ENCODE measurements at places on chromosomes 12 and 14.

- peak; percentile 29 for DNase-seq
Observed at GRCh38 chr12:46830731-46831334, 5.0 kb upstream of the SLC38A4 start.

GRCh38 chr12:108616941-108617858, 16.5 kb downstream of the SELPLG start:
- DNase-seq = no peak

DNA sequence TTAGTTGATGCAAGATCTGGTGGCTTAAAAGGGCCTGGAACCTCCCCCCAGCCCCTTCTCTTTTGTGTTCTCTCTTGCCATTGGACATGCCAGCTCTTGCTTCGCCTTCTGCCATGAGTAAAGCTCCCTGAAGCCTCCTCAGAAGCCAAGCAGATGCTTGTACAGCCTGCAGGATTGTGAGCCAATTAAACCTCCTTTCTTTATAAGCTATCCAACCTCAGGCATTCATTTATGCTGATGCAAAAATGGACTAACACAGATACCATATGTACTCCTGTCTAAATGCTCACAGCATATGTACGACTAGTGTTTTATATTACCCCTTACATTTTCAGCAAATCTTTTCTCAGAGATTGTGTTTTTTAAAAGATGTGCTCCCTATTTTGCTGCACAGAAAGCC, 26.7 kb downstream of the CLEC1A start:
- no peak for DNase-seq

DNA sequence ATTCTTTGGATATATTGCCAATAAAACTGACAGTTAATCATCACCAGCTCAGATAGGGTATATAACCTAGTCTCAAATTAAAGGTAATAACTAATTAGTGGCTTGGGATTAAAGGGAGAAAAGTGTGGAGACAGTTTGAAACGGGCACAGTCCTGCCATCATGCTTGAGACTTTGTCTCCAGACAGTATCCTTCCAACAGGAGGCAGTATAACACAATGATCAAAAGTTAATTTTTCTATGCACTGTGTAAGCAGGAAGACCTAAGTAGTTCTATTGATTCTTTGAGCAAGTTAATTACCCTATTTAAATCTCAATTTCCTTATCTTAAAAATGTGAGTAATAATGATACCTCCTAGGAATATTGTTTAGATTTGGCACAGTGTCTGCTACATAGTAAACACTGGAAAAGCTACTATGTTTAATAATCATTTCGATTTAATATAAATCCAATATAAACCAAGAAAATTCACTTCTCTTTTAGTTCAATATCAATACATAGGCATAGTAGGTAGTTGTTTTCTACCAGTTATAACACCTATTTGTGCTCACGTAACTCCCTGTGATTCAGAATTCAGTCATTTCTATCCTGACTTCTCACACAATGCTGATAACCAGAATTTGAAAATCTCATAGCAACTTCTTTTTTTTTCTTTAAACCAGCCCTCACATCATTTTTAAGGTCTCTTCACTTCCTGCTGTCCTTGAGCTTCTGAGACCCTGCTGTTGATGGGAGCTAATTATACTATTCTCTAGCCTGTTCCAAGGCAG, 53.7 kb downstream of the GALNT4 start:
- DNase-seq = no peak

DNA sequence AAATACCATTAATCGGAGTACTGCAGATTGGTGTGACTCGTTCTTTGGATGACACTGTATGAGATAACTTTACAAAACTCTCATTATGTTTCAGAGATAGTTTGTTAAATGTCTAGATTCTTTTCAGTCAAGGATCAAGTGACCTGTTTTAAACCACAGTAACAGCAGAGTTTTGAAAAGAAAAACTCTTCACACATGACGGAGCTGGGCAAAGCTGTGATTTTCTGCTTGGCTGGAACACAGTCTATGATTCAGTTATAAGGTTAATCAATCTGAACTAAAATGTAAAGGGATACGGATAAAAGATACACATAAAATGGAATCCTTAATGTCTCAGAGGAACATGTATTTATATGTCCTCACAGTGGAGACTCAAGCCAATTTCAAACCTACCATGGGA, 573.2 kb downstream of the PRKD1 start:
- DNase-seq = no peak

DNA sequence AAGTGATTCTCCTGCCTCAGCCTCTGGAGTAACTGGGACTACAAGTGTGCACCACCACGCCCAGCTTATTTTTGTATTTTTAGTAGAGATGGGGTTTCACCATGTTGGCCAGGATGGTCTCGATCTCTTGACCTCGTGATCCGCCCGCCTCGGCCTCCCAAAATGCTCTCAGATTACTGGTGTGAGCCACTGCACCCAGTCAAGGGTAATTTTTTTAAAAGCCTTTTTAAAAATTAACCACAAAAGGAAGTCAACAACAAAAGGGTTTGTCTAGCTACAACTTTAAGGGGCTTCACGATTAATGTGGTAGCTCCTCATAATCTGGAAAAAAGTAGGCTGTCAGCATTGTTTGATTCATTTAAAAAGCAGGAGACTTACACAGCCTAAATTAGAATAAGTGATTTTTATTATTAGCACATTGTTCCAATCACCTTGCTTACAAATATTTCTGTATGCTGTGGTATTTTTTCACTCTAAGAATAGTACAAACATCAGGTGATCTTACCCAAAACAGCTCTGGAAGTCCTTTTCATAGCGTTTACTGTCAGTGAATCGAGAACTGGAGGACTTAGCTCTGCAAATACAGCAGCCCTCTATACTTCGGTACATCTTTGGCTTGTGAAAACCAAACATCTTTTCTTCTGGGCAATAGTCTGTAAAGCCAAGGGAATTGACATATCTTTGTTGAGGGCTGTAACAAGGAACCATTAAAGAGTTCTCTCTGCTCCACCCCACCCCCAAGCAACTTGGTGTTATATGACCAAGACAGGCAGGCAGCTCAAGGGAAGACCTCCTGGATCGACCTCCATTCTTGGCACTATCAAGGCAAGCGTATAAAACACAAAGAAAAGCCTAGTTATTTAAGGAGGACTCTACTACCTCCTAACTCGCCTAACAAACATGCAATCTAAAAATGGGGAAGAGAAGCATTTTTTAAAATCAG, 28.1 kb downstream of the SINHCAF start:
- DNase-seq = no peak

DNA sequence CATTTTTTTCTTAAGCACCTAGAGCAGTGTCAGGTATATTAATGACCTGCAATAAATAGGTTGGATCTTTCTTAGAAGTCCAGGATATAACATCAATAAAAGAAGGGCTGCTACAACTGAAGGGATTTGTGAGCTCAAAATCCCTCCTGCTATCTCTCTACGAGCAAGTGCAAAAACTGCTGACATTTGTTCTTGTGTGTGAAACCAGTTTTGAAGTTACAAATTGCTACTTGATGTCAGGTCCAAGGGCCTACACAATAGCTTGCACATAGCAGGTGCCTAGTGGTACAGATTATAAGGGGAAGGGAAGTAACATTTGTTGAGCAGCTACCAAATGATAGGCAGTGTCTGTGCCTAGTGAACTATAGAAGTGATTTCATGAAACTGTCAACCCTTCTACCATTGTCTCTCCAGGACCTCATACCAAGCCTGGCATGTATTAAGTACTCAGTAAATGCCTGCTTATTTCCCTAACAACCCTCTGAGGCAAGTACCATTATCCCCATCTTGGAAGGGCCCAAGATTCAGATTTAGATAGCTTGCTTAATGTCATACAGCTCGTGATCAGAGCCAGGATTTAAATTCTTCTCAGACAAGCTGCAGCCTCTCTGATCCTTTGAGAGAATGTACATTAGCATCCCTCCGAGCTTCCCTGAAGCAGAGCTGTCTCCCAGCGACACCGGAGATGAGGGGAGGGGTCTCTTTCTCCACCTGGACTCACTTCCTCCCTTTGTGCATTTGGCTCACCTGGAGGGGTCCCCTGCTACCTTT, 300.3 kb downstream of the ZFP36L1 start:
- no peak for DNase-seq

- no peak for DNase-seq
Observed at GRCh38 chr14:97704316-97704885, 907.2 kb downstream of the VRK1 start.

DNA sequence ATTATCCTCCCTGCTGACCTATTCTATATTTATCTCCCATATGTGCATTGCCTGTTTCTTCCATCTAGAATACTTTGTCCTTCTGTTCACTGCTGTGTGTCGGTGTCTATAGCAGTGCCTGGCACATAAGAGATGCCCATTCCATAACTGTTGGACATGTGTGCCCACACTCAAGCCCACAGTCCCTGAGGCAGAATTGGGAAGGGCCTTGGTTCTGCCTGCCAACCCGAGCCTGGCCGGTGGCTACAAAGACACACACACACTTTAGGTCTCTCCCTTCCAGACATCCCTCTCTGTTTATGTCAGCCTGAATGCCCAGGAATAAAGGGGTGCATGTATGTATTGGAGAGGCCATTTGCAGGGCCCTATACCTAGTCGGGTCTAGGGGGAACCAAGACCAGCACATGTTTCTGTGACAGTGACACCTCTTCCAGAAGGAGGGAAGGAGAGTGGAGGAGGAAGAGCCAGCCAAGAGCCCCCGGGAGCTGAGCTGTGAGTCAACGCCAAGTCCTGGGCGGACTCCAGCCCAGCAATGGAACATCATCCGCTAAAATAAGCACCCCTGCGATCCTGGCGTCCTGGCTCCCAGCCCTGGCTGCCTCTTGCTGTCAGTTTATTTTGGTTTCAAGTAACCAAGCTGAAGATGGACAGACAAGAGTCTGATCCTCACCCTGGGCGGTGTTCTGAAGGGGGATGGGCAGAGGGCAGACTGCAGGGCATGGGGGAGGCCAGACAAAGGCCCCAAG, 4.3 kb upstream of the ASB2 start:
- DNase-seq = no peak

DNA sequence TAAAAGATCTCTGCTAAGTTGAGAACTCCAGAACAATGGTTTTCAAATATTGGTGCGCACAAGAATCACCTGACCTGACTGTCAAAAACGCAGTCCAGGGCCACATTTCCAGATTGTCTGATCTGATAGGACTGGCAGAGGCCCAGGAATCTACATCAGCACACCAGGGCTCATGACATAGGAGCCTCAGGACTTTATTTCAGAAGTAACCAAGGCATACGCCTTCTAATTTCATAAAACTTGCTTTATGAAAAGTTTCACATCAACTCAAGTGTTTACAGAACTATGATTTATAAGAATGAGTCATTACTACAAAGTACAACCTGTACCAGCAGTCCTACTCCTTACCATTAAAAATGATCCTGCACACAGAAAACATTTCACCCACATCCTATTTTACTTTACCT, 47.7 kb upstream of the PTPRO start:
- DNase-seq = no peak

- DNase-seq = peak; percentile 65
Observed at GRCh38 chr12:56338308-56339157, at the start of gene IL23A. Gene IL23A, plus strand, starts transcription at chr12:56338884. Its CDS starts 161 bp downstream, at chr12:56339045.

DNA sequence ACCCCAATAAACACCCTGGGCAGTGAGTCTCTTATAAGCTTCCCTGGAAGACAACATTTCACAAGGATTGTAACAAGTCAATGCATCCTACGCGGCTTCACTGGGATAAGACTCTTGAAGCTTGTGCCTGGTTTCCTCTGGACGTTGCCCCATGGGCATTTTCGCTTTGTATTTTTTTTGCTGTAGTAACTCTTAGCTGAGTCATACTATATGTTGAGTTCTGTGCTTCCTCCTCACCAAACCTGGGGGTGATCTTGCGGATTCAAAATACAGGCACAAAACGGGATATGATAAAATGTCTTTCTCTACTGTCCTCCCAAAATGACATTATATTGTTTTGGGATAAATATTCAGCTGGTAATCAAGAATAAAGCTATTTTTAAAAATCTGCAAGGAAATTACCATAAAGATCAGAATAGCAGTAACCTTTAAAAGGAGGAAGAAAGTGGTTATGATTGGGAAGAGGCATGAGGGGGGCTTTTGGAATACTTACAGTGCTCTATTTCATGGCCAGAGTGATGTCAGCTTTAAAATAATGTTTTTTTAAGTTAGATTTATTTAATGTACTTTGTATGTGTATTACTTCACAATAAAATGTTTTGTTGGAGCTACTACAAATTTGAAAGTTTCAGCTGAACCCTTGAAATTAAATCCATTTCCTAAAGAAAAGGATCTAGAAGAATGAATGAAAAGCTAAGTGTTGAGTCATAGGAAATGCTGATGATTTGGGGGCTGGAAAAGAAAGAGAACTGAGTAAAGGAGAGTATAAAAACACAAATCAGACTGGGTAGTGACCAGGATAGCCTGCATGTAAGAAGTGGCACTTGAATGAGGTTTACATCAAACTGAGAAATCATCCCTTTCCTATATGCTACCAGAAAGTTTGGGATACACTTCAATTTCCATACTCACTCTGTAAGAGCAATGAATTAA, 14.7 kb downstream of the BTBD7 start:
- DNase-seq = no peak

DNA sequence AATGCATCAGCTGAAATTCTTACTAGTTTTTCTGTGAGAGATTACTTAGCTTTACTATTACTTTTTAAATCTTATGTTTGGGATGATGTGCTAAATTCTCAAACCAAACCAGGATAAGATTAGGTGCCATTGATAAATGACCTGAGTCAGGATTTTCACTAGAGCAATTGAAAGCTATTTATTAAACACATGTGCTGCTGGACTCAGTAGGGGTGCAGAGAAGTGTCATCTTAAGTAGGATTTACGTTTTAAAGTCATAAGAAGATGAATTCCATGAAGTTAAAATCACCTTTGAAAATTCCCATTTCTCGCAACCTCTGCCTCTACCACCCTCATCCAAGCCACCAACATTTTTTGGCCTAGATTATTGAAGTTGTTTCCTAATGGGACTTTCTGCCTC, 8.8 kb downstream of the TMEM263 start:
- DNase-seq = no peak

DNA sequence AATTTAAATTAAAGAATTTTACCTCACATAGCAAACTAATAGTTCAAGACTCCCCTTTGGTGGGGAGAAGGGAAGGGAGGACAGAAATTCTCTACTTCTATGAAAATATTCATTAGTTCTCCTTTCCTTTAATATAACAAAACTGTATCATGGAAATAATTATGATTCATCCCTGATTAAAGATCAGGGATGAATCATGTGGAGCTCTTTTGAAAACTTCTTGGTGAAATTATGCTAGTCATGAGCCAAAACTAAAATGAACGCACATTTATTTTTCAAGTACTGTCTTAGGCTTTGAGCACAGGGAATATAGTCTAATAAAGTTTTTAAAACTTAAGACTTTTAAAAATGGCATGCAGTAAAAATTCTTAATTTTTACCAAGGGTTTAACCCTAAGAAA, 17.1 kb downstream of the TMBIM4 start:
- DNase-seq = no peak

GRCh38 chr14:66652525-66653106, 144.7 kb downstream of the GPHN start:
- peak; percentile 7 for DNase-seq

- DNase-seq = no peak
Observed at GRCh38 chr14:104246401-104247335, 108.3 kb downstream of the KIF26A start.

Measured in ELF-1 (cell line).